ENCODE measurements at places on chromosomes 5 and 9. TPM values are rescaled to one million over a fixed set of nuclear protein-coding genes. Genes with fewer than 3 reads are reported as not detected.

The SPATA31D4 gene
- not detected for total RNA-seq

DNA sequence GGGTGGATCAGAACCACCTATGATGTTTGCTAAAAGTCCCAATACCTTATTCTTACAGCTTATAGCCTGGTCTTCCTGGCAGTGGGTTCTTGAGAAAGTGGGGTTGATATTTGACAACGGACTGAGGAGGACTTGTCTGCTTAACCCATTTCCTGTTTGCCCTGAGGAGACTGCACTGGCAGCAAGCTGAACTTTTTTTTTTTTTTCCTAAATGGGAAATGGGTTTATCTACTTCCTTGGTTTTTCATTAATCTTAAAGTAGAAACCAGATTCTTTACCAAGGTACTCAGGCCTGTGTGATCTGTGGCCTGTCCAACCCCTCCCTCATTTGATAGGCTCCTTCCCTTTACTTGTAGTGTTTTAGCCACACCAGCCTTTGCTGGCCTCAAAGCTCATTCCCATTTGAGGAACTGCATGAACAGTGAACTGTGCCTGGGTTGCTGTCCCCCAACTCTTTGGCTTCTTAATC, 47.1 kb downstream of the C9orf57 start:
- no peak for DNase-seq

GRCh38 chr9:69771775-69772418, 12.1 kb upstream of the PTAR1 start:
- DNase-seq, result no peak

The PNPLA7 gene
- 3.2 TPM for total RNA-seq

GRCh38 chr5:28850320-28850921, 1812.0 kb upstream of the CDH9 start:
- DNase-seq, result no peak

DNA sequence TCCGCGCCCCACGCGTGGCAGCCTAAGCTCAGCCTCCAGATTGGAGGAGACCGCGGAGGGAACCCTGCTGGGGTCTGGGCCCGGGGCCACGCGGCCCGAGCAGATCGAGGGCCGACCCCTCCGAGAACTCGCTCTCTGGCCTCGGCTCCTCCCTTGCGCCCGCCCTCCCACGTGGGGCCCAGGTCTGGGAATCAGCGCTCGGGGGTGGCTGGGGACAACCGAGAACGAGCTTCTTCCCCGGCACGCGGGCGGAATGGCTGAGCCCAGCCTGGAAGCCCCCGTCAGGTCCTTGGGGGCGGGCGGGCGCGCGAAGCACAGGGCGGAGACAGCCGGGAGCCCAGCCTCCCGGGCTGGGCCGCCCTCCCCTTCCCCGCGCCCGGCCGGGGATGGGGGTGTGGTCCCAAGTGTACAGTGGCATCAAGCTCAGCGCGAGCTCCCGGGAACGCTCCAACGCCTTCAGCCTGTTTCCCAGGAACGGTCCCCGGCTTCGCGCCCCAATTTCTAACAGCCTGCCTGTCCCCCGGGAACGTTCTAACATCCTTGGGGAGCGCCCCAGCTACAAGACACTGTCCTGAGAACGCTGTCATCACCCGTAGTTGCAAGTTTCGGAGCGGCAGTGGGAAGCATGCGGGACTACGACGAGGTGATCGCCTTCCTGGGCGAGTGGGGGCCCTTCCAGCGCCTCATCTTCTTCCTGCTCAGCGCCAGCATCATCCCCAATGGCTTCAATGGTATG, at the start of gene SLC22A4:
Gene SLC22A4 (plus strand): TSS at position 403 of the 736 bp plus-strand sequence. CDS start 223 bp downstream, at position 626.
- DNase-seq, result peak; percentile 98

- no peak for DNase-seq
These were observed 17.5 kb downstream of the TMEM38B start for GRCh38 chr9:105711867-105712266.

GRCh38 chr5:180072256-180072548, 643 bp upstream of the RNF130 start:
- no peak for DNase-seq

The ARSI gene
- total RNA-seq, result 1.3 TPM

DNA sequence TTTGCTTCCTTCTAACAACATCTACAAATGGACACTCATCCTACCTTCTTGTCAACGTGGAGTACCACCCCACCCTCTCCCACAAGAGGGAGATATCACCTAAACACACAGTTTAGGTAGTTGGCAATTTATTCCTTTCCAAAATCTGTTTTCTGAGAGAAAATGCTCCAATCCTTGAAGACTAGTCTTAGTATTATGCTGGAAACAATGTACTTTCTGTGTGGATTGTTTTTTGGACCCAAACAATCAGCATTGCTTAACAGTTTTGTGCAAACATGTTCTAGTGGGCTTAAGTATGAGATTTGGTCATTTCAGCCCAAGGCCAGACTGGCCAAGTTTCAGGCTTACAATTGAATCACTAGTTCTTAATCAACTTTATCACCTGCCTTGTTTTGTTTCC, 359.1 kb downstream of the ARHGEF28 start:
- DNase-seq, result no peak

DNA sequence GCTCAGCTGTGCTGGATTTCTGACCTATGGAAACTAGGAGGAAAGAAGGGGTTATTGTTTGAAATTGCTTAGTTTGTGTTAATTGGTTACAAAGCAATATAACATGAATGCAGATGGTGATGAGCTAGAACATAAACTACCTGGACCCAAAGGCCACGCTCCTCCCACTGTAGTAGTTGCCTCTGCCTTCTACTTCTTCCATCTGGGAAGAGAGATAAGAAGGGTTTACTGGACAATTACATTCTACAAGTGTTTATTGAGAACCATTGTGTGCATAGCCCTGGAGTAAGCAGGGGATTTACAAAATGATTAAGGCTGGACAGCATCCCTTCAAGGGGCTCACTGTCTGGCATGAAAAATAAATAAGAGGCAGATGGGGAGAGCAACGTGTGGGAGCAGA, 355.3 kb upstream of the TRPC7 start:
- no peak for DNase-seq

DNA sequence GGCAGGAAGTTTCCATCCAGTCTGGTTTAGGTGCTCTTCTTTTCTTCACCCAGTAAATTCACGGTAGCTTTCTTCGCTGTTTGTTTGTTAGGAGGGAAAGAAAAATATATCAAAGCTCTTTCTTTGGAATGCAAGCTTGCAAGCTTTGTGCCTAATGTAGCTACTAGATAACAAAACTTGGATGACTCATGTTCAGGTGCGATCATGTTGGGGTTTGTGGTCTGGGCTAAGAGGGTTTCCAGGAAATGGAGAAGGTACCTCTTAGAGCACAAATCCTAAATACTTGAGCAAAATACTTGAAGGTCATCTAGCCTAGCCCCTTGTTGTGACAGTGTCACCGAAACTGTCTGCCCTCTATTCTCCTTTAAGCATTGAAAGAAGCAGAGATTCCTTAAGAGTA, 17.7 kb downstream of the SRP19 start:
- no peak for DNase-seq

GRCh38 chr5:171585981-171586380, 166.5 kb downstream of the FGF18 start:
- no peak for DNase-seq

- no peak for DNase-seq
These were observed 30.2 kb downstream of the PTPN3 start for GRCh38 chr9:109467936-109468335.

The IGIP gene
- total RNA-seq, result 26.6 TPM

- DNase-seq, result no peak
These were observed 151.1 kb downstream of the GLIS3 start for GRCh38 chr9:4148751-4149150.

DNA sequence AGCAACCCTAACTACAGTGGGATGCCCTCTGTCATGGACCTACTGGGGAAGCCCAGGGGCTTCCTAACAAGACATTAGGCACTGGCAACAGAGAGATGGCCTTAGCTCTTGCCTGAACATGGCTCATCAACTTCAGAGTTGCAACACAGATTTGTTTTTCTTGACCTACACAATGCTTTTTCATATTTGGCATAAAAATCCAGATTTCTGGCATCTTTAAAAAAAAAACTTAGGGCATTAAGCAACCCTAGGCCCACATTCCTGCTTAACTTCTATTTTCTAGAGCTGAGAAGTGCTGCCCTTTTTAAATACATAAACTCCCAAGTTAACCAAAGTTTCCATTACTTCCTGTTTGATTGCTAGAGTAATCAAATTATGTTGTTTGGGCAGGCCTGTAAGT, 8.0 kb downstream of the GRIA1 start:
- no peak for DNase-seq

DNA sequence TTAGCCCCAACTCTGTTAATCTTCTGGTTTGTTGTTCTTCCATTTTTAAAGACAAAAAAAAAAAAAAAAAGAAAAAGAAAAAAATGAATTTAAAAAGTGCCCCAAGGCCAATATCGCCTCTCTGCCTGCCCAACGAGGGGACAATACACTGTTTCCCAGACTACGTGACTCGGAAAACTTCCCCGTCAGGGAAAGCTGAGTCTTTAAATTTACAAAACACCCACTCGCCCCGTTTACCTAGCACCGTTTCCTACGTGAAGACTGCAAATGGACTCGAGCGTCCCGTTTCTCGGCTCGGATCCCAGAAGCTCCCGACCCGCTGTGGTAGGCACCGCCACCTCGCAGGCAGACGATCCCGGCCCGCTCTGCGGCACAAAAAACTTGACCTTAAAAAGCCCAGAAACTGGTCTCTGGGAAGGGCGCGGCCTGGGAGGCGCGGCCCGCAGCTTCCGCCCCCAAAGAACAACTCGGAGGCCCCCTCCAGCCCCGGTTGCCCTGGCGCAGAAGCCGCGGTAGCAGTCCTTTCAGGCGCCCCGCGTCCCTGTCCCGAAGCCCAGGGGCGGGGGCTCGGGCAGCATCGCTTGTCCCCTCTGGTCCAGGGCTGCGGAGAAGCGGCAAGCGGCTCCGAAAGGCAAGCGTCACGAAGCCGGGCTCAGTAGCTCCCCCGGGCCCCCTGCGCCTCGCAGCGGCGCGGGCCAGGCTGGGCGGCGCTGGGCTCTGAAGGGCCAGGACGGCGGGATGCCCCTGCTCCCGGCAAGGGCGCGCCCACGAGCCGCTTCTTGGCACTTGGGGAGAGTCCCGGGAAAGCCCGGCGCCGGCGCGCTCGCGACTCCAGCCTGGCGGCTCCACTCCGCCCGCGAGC, at the start of gene GCNT4:
Gene GCNT4 (minus strand): TSS at position 367 of the 862 bp plus-strand sequence. CDS start 22,521 bp downstream, outside the sequence.
- peak; percentile 84 for DNase-seq

- no peak for DNase-seq
These were observed 13.1 kb downstream of the HRH2 start for GRCh38 chr5:175671013-175671412.

DNA sequence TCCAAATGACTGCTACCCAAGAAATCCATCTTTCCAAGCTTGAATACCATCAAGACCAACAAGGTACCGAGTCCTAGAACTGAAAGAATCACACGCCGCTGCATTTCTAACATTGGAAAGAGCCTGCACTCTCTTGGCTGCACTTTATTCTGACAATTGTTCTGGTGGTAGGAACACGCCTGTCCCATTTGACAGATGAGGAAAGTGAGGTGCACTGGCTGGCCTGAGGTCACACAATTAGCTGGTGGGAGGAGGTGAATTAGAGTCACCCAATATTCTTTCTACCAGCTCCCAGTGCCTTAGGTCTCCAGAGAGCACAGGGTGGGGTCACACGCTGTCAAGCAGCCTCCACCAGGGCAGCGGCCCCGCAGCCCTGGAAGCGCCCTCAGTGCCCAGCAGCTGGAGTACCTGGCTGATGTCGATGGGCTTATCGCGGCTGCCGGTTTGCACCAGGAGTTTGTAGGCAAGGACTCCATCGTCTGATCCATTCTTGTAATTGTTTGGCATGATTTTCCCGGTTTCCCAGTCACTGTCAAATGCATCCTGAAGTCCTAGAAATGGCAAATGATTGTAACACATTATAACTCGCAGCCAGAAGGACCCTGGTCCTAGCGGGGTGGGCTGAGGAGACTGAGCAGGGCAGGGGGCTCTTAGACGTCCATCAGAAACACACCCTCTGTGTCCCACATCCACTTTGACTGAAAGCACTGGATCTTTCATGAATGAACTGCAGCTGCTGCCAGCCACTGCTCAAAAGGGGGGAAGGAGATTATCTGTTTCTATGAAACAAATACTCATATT, 55.1 kb downstream of the PTCH1 start:
- no peak for DNase-seq

DNA sequence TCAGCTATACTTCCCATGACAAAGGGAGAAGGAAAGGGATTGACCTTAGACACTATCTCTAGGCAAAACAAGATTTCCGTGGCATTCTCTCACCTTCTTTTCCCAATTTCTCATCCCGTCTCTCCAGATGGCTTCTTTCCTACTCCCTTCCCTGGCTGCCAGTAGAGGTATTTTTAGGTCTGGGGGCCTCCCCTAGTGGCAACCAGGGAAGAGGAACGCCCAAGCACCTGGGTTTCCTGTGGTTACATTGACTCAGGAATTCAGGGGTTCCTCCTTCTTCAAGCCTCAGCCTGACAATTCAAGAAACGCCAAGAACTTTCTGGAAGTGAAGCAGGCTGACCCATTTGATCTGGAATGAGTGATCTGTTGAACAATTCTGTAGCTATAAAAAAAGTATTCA, 111.5 kb upstream of the OSMR start:
- no peak for DNase-seq

The PCDHGA10 gene
- 5.7 TPM for total RNA-seq

The UBE2QL1 gene
- 5.8 TPM for total RNA-seq

The ITK gene
- total RNA-seq, result 2.6 TPM

- DNase-seq, result no peak
These were observed 127.7 kb upstream of the RAD23B start for GRCh38 chr9:107155244-107155817.

Measured in posterior vena cava (tissue), 2 donors.